ENCODE measurements at places on chromosomes 7 and 10.

- DNase-seq, result no peak
Observed at GRCh38 chr7:107322015-107322414, 147.8 kb upstream of the GPR22 start.

GRCh38 chr7:101943889-101944600 is 126.6 kb downstream of the CUX1 start:
- DNase-seq, result no peak

GRCh38 chr10:32957341-32958084 is 517 bp downstream of the ITGB1 start:
- peak; percentile 46 for DNase-seq

- no peak for DNase-seq
Observed at GRCh38 chr7:39855325-39855674, 94.8 kb upstream of the CDK13 start.

GRCh38 chr10:125294109-125294508 is 133.7 kb upstream of the CTBP2 start:
- no peak for DNase-seq

GRCh38 chr7:157205438-157205837 is 66.7 kb downstream of the UBE3C start:
- no peak for DNase-seq

GRCh38 chr7:108015740-108016139 is 12.8 kb upstream of the LAMB1 start:
- no peak for DNase-seq

GRCh38 chr7:33649476-33650441 is 255.6 kb upstream of the BMPER start:
- DNase-seq, result no peak

DNA sequence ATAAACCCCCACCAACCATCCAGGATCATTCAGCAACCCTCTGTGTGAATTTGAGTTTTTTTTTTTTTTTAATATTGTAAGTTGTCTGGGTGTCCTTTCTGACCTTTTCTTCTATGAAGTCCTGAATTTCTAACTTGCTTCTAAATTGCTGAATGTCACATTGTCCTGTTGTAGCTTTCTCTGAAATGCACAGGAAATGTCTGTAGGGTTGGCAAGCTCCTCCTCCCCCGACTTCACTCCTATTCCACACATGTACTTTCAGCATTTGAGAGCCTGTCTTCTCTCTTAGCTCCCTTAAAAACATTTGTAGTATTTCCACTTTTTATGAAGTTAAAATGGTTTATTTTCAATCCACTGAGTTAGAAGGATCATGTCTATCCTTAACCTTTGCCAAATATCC is 3.3 kb upstream of the CNNM2 start:
- no peak for DNase-seq

GRCh38 chr10:131695496-131696165 is 205.2 kb upstream of the PPP2R2D start:
- no peak for DNase-seq
